GM12891 (cell line): ENCODE measurements at places on chromosomes 1 and 21.

GRCh38 chr1:204932573-204932909 lies 61.9 kb downstream of the NFASC start:
- no peak for DNase-seq

DNA sequence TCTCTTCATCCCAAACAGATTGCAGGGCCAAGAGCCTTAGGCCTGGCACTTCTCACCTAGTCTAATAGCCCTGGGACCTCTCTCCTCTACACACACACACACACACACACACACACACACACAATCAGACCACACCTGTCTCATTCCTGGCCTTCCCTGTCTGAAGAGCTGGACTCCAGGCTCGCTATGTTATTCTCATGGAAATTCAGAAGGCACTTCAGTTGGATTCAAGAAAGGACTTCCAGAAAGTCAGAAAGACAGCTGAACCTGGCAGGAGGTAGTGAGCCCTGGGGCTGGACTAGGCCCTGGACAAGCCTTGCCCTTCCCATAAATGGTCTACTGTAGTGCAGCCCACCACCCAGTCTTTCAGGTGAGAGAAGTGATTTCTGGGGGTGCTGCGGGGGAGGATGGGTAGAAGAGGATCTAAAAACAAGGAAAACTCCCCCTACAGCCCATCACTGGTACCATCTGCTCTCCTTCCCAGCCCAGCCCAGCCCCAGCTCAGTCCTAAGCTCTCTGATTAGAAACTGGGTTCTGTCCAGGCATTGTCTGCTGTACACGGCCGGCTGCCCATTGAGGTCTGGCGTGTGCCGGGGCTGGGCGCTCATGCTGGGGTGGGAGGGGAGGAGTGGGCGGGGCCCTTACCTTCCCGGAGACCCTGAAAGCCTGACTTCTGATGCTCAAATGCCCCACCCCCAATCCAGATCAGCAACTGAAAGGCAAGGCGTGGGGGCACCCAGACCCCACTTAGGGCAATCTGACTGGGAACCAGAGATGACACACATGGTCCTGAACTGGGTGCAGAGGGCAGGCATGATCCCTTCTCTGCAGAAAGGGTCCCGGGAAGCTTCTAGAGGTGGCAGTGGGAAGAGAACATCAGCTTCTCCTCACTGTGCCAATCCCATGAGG lies 2.5 kb downstream of the KIF21B start:
- no peak for DNase-seq

DNA sequence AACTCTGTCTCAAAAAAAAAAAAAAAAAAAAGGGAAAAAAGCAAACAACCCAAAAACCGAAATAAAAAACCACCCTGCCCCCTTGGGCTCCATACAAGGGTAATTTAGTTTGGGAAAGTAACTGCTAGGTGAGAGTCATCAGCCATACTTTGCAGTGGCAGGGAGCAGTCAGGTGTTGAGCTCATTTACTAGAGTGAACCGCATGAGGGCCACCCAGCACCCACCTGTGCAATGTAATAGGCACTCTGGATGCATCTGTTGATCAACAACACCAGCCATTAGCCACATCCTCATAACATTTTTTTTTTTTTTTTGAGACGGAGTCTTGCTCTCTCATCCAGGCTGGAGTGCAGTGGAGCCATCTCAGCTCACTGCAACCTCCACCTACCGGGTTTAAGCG lies 9.1 kb downstream of the INAVA start:
- no peak for DNase-seq

GRCh38 chr1:65277605-65278347 lies 31.6 kb upstream of the DNAJC6 start:
- DNase-seq: no peak

- DNase-seq: no peak
Observed at GRCh38 chr1:150420560-150421265, 56.8 kb downstream of the RPRD2 start.
